Hepatic stellate cell (primary cell): ENCODE measurements at places on chromosomes 5 and 9.
A peak's percentile ranks its signal among the peaks of the same experiment; 100 is the strongest.

DNA sequence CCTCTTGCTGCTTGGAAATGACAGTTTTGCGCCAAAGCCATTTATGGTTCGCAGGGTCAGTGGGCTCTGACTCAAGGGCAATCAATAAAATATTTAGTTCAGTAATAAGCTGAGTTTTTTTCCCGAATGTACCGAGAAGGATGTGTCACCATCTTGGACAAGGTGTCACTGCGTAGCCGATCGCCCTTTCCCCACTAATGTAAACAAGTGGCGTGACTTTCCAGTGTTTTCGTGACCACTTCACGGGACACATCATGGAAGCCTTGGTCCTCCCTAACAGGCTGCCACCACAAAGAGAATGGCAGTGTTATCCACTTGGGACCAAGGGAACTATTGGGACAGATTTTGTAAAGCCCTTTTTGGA, 16.4 kb downstream of the ISL1 start:
- no peak for DNase-seq

DNA sequence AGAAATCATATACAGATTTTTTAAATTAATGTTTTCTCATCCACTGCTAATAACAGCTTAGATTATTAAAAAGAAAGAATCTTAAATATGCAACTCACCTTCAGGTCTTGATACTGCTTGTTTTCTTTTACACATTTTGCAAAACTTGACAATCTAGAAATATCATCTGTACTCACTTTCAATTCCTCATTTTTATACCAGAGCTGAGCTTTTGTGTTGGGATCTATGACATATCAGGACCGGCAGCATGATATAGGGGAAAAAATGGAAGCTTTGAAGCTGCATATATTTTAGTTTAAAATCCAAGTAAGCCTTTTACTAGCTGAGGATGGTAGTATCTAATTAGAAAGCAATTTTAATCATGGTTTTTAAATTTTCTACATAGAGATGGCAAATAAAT, 75.7 kb upstream of the SMARCA2 start:
- DNase-seq: no peak

GRCh38 chr5:96756985-96757384, 50.8 kb downstream of the ERAP1 start:
- DNase-seq: no peak

DNA sequence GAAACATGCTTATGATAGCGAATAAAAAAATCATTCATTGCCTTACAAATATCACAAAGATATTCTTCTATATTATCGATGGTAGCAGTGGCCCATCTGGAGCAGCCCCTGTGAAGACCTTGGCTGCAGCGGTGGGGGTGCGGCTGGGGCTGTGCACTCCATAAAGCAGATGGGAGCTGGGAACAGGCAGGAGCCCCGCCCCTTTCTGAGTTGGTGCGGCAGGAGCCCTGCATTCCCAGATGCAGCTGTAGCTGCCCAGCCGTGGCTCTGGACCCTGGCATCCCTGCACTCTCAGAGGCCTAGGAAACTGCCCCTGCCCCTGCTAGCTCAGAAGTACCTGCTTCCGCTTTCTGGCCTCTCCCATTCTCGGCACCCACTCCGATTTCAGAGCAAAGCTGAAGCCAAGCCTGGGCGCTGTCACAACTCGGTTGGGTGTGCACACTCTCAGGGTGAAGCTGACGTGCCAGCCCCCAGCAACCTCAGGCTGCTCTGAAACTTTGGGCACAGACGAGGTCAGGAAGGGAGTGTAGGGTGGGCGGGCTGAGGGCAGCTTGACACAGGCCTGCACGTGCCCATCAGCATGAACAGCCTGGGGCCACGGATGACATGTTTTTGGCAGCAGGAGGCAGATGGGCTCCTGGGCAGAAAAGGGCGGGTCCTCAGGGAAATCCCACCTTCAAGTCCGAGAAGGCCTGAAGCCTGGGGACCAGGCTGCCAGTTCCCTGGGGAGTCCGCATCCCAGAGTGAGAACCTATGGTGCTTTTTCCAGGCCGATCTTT, 1440.8 kb upstream of the ACO1 start:
- DNase-seq: no peak

DNA sequence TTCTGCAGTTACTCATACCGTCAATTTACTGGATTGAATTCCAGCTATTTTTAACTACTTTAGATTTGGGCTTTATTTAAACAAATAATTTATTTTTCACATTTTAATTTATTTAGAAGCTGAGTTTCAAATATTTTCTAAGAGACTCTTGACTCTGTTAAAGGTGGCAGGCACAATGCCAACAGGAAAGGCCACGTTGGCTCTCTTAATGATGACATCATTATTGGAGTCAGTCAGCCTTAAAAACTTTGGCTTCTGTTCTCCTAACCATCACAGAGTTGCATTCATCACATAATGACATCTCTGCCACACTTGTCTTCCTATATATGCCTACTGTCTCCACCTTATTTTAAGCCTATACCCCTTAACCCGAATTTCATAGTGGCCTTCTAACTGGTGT, 172.3 kb upstream of the PLPPR1 start:
- DNase-seq: no peak

DNA sequence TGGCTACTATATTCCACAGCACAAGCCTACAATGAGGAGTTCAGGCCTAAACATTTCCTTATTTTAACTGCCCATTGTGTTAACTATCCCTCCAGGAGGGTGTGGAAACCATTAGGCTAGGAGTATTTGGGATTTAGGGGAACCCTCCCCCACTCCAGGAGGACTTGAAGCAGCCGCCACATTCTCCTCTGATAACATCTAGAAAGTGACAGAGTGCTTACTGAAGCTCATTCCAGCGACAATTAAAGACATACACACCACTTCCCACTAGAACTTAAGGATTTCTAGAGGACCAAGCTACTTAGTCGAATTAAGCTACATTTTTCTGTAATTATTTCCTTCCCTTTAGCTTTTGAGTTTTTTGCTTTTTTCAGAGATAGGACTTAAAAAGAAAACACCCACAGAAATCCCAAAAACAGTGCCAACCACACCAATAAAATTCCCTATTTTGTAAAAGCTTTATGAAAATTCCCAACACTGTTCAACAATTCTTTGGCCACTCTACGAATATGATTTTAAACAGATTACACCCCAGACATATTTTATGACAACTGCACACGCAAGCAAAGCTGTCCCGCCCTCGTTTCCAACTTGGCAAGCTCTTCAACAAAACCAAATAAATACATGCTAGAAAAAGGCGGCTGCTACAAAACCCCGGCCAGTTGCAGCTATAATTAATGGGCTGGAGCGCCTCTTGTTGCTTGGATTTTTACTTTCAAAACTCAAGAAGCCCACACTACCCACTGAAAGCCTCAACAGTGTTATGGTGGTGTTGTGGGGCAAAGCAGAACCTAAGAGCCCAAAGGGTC, 4.5 kb downstream of the ROR2 start:
- no peak for DNase-seq

DNA sequence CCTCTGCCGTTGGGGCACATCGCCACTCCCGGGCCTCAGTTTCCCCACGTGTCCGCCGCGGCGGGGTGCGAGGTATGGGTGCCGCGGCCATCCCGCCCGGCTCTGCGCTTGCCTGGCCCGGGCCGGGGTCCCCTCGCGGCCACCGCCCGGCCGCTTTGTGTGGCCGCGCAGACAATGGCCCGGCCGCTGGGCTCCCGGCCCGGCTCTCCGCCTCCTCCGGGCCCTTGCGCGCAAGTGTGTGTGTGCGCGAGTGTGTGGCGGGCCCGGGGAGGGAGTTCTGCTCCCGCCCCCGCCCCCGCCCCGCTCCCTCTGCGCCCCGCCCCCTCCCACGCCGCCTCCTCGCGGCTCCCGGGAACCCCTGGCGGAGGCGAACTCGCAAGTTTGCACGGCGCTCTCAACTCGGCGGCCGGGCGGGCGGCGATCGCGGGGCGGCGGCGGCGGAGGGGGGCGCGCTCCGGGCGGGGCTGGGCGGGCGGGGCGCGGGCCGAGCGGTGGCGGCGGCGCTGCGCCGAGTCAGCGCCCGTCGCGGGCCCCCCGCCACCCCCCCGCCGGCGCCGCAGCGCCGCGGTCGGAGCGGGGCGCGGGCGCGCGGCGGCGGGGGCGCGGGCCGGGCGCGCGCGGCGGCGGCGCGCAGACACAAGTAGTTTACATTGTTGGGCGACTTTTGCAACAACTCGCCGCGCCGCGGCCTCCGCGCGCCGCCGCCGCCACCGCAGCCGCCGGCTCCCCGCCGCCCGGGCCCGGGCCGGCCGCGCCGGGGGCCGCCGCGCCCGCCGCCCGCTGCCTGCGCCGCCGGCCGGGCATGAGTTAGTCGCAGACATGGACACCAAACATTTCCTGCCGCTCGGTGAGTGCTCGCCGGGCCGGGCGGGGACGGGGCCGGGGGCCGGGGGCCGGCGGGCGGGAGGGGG, at the start of gene RXRA:
TSS of gene RXRA (plus strand) at position 643 of the 911 bp plus-strand sequence. CDS start at position 820, 177 bp downstream.
- DNase-seq: peak; percentile 94

DNA sequence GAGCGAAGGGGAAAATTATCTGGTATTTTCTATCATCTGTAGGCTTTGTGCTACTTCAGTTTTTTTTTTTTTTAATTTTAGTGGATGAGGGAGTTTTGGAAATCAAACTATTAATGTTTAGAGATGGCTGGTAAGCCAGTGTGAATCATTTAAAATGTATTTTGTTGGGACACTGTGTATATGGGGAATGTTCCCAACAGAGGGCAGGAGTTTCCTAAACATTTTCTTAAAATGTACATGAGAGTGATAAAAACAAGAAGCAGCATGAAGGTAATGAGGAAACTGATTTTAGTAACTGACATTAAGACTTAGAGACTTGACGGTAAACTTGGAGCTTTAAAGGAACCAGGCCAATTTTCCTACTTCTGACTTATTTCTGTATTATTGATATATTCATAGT, 68.2 kb upstream of the ITGA2 start:
- DNase-seq: no peak

GRCh38 chr5:34474573-34475021, 181.5 kb upstream of the RAI14 start:
- DNase-seq: peak; percentile 53

- DNase-seq: no peak
Observed at GRCh38 chr9:74303945-74304344, 193.2 kb upstream of the RORB start.

DNA sequence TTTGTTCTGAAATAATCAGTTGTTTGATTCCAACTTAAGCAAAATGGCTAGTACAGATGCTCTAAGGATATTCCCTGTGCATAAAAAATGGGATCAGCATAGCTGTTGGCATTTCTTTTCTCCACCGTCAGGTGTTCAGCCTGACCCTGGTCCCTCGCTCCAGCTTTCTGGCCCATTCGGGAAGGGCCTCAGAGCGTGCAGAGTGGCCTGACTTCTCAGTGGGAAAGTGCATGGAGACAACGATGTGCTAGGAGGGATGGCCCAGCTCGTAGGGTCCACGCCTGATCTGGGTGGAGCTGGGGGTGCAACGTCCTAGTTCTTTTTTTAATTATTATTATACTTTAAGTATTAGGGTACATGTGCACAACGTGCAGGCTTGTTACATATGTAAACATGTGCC, 319.1 kb upstream of the IRX4 start:
- DNase-seq: no peak

DNA sequence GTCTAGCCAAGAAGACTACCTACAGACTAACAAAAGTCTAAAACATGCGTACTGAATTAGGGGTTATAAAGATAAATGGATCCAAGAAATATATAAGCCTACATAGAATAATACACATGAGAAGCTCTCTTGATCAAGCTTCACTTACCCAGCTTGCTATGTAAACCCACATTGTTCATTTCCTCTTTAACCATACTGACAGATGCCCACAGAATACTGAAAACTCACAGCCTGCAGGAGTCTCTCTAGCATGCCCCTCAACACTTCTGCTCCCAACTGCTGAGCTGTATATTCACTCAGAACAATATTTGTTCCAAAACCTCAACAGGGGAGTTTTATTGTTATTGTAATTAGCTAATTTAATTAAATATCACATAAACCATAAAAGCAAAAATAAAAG, 52.4 kb downstream of the RFX3 start:
- no peak for DNase-seq

GRCh38 chr5:125602184-125602583, 821.0 kb upstream of the GRAMD2B start:
- no peak for DNase-seq

- no peak for DNase-seq
Observed at GRCh38 chr9:112546149-112547012, 59.8 kb downstream of the KIAA1958 start.

DNA sequence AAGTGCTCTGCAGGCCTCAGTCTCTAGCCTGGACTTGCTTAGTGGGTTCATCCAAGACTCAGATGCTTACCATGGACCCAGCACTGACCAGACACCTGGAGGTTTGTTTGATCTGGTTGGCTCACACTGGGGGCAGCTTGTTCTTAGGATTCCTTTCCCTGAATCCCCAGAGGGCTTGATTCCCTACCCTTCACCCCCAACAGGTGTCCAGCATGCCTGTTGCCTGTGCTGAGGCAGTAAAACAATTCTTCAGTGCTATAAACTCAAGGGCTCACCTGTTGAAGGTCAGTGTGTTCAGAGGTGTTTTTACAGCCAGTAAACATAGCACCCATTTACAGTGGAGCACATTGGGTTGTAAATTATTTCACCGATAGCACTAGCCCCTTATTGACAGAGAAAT, 123.8 kb upstream of the KLF4 start:
- no peak for DNase-seq

DNA sequence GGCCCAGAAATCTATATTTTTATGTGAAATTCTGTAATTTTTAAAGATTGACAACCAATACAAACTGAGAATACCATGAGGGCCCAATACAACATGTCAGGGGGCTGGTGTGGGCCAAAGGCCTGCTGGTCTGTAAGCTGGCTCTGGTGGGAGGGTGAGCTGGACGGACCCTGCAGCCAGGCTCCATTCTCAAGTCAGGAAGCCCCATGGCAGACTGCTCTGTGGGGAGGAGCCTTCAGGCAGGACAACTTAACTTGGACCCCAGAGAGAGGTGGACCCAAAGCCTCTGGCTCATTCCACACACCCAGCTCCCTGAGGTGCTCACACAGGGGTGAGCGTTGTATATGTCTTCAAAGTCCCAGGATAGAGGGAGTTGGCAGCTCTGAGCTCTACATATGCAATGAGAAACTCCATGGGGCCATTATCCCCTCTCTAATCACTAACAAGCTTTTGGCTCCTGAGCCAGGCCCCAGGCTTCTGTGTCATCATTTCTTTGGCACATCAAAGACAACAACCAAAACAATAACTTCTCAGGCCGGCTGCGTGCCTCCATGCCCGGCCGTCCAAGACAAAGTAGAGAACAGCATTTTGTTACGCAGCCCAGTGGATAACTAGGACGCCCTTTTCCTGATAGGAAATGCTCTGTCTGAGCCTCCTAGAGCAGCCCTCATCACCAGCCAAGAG, 6.4 kb downstream of the SEPTIN8 start:
- DNase-seq: no peak

GRCh38 chr9:36426945-36427344, 26.9 kb upstream of the RNF38 start:
- DNase-seq: no peak

DNA sequence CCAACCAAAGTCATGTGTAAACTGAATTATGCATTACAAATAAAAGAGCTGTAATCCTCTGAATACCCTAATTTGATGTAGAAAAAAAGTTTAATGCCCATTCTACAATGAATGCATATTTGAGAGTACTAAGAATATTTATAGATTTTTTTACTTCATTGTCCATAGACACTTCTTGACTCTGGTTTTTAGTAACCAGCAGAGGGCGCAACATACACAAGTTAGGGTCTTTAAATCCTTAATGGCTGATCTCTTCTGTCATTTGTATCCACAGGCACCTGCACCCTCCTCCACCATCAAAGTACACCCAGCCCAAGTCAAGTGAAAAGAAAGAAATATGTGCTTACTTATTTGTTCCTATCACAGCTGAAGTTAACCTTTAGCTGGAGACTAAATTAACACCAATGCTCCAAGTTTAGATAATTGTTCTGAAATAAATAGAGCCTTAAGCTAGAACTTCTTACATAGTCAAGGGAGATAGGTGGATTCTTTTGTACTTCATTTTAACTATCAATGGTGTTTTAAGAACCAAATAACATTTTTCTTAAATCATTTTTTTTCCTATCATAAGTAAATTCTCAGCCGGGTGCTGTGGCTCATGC, 524.2 kb upstream of the DAB2 start:
- peak; percentile 8 for DNase-seq
